ENCODE measurements at places on chromosomes 6 and 20.

DNA sequence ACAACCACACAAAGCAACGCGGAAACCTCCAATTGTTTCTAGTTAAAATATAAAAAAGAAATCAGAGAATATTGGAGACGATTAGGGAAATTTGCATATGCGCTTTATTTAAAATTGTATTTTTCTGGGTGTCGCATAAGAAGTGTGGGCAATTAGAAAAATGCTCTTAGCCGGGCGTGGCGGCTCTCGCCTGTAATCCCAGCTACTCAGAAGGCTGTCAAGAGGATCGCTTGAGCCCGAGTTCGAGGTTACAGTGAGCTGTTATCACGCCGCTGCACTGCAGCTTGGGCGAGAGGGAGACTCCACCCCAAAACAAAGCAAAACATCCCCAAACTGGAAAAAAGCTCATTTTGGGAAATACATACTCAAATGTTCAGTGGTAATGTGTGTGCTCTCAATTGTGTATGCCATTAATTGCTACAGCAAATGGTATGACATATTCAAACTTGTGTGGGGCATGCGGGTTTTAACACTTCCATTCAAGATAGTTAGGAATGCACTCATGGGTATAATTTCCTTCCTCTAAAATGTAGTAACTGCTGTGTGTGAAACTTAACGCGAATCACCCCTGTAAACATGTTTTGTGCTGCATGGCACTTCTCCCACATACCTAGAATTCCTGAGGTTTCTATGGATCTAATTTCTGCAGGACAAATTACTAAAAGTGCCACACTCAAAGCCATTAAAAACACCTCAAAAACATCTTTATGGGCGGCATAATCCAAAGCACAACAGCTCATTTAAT is 54.7 kb upstream of the HFE start:
- peak; percentile 8 for DNase-seq

GRCh38 chr20:46051556-46052308 is 22.7 kb downstream of the SLC12A5 start:
- no peak for DNase-seq

DNA sequence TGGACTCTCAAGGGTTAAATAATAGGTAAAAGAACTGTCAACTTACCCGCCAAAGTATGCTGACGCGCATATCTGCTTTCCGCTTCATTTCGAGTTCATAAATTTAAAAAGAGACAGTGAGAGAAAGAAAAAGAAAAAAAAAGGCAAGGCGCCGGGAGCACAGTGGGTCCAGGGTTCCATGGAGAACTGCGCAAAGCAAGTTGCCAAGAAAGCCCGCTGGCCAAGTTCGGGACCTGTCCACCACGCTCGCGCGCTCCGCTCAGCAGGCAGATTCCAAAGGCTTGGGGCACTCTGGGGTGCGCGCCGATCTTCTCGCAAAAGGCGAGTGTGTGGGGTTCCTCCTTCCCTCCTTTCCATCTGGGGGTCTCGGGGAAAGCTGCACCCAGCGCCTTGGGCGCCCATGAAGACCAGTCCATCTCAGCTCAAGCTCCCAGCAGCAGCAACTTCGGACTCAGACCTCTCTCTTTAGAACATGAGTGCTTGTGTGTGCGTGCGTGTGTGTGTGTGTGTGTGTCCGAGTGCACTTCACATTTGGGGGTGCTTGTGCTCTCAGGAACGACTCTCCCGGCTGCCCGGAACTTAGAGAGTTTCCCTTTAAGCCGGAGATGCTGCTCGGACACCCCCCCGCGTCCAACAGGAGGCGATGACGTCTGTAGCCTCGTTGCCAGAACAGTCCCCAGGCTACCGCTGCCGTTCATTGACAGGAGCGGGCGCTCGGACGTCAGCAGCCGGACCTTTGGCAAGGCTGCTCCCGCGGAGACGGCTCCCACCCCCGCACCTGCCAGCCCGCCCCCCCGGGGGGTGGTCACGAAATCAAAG is 180.0 kb downstream of the TBXT start:
- DNase-seq = no peak

GRCh38 chr20:46307139-46307998 is 929 bp downstream of the CDH22 start:
- DNase-seq = peak; percentile 72

DNA sequence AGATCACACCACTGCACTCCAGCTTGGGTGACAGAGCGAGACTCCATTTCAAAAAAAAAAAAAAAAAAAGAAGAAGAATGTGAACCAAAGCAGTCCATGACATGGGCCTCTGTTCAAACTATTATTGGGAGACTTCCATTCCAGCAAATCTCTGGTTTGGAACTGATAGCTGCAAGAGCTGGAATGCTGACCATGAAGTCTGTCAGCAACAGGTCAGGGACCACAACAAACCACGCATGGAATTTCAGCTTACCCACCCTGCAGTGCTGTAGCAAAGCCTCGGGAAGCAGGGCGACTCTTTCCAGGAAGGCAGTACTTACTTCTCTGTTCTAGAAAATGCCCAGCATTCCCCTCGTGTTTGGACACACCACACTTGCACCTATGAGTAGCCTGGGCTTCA is 34.1 kb upstream of the TBC1D7 start:
- no peak for DNase-seq

- DNase-seq = no peak
Measured at GRCh38 chr20:40502576-40502975, 186.5 kb downstream of the MAFB start.

DNA sequence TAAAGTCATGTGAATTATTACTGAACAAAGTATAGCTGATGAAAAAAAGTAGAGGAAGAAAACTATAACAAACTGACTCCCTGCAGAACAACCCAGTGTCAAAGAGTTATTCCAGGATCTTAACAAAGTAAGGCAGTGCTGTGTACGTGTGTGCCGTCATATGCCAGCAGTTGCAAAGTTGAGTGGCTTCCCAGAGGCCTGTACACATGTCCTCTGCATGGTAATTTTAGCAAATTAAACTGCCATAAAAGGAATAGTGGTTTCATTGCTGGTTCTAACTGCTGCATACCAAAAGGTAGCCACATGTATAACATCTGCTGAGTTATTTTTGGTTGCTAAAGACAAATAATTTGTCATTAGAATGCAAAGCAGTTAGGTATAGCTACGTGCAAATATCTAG is 44.8 kb downstream of the RIPOR2 start:
- DNase-seq = no peak

DNA sequence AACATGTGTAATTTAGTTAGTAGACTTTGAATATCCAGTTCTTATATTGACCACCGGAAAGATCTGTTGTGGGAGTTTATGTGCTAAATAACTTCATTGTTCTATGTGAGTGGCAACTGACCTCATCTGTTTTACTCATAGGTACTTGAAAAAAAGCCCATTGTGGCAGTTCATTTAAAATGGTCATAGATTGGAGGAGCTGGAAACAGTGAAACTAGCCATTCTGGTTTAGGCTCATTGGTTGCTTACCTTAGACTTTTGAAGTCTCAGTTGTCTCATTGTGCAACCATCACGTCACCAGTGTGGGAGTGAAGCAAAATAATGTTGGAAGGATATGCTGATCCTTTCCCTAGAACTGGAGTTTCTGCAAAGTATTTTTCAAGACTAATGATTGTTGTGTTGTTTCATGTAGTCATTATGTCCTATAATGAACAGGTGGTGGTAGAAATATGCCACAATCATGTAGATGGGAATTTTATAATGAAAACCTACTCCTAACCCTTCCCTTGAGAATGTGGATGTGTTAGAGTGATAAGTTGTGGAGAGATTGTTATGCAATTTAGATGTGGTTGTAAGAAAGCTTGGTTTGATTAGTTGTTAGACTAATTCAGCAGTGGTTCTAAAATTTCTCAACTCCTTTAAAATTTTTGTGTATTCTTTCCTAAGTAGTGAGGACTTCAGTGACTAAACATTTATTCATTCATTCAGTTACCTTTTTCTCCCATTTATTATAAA is 18.3 kb downstream of the DSP start:
- DNase-seq = no peak

DNA sequence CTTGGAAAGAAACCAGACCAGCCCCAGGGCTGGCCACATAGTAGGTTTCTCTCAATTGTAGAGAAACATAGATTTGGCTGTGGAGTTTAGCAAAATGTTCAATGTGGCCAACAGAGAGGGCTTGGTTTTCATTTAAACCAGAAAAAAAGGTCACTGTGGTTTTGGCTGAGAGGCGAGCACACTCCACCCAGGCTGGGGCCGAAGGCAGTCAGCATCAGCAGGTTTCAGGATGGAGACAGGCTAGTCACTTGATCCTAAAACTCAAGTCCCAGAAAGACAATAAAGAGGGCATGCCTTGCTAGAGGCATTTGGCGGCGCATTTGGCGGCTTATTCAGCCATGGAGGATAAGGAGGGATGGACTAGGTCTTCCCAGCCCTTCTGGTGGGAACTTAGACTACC is 73.1 kb downstream of the PRND start:
- no peak for DNase-seq

DNA sequence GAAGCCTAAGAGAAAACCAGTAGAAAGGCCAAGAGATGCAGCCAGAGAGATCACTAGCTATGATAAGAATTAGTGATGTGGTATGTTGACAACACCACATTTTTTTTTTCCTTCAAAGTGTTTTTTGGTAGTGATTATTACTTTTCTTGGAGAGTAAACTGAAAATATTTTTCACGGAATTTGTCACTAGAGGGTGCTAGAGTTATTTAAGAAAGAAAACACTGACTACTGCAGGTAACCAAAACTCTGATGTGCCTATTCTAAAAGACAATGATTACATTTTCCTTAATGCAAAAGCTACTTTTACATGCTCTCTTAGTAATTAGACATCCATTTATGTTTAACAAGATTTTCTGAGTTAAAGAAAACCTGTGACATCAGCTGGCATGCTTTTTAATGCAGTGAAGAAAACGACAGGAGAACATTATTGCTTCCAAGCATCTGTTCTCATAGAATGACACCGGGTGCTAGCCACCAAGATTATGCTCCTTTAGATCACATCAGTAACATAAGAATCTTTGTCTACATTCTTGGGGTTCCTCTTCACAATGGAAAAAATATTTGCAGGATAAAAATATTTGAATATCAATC is 28.8 kb downstream of the RWDD2A start:
- DNase-seq = peak; percentile 36

DNA sequence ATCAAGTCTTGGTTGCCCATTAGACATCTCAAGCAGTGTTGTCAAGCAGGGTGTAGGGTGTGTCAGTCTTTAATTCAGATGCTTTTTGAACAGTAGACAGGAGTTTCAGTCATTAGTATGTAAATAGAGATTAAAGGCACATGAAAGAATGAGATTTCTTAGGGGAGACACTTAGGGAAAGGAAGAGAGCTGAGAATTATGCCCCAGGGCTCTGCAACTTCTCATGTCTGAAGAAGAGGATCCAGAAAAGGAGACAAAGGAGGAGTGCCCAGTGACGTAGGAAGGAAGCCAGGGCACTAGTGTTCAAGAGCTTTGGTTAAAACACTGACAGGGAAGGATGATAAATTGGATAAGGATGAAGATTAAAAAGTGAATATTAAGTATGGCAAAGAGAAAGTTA is 569.7 kb downstream of the NKAIN2 start:
- no peak for DNase-seq

GRCh38 chr20:48747840-48748414 is 79.9 kb downstream of the PREX1 start:
- no peak for DNase-seq

GRCh38 chr20:56504373-56505005 is 20.1 kb upstream of the FAM209A start:
- no peak for DNase-seq

Measured in CD4-positive, alpha-beta T cell treated with Interleukin-15 for 4 hours (primary cell).